ENCODE measurements at places on chromosomes 2 and 18.

- no peak for DNase-seq
These were observed 64.5 kb downstream of the UBR3 start for GRCh38 chr2:169891593-169892298.

DNA sequence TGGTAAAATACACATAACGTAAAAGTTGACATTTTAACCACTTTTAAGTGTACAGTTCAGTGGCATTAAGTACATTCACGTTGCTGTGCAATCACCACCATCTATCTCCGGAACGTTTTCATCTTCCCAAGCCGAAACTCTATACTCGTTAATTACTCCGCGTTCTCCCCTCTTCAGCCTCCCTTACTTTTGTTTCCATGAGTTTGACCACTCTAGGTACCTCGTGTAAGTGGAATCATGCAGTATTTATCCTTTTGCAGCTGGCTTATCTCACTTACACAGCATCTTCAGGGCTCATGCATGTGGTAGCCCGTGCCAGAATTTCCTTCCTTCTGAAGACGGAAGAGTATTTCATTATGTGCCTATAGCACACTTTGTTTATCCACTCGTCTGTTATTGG lies 225.2 kb downstream of the SLC4A3 start:
- no peak for DNase-seq

- DNase-seq: no peak
These were observed 67.4 kb downstream of the RNF152 start for GRCh38 chr18:61825386-61825785.

DNA sequence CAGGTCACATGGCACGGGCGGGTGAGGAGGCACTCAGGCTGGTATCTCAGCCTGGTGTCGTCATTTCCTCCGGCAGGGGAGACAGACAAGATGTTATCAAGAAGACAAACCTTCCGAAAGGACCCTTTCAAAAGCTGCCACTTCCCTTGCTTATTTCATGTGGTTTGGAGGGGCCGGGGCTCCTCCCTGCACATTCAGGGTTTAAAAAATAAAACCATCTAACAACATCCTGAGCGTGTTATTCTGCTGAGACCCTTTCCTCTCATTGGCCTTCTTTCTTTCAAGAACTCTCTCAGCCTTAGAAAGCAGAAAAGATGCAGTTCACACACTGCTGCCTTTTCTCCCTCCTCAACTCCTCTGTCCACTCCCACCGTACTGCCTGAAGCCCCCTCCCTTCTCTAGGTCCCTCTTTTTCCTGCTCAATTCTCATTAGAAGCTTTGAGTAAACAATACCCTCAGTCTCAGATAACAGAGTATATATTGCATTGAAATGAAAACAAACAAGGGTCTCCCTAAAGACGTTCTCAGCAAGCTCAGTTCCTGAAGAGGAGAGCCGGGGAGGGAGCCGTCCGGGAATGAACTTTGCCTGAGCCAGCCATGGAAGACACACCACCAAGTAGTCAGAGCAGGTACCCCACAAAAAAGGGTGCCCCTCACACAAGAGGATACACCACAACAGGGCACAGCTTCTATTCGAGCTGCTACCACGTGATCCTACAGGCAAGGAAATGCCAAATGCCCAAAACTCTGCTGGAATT lies 9.7 kb downstream of the SMAD7 start:
- DNase-seq: peak; percentile 64

- DNase-seq: no peak
These were observed 33.2 kb upstream of the CYP1B1 start for GRCh38 chr2:38108907-38109731.

- no peak for DNase-seq
These were observed 32.0 kb downstream of the EMILIN2 start for GRCh38 chr18:2878656-2879330.

DNA sequence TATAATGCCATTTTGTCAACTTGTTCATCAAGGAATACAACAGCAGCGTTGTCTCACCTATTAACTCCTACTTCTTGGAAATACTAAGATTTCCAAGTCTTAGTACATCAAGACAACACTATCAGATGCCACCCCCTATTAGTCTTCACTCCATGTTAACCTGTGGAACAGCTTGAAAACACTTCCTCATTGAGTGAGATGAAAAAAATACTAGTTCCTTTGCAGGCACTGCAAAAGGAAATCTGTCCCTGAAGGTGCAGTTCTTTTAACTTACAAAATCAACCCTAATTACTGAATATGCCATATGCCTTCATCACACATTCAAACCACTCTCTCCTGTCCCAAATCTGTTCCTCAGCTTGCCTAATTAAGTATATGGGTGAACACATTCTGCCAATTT lies 4.0 kb downstream of the CWC22 start:
- no peak for DNase-seq

- no peak for DNase-seq
These were observed 42.3 kb upstream of the GPC1 start for GRCh38 chr2:240392948-240393830.

GRCh38 chr2:165044505-165045303 lies 89.4 kb upstream of the SLC38A11 start:
- DNase-seq: no peak

DNA sequence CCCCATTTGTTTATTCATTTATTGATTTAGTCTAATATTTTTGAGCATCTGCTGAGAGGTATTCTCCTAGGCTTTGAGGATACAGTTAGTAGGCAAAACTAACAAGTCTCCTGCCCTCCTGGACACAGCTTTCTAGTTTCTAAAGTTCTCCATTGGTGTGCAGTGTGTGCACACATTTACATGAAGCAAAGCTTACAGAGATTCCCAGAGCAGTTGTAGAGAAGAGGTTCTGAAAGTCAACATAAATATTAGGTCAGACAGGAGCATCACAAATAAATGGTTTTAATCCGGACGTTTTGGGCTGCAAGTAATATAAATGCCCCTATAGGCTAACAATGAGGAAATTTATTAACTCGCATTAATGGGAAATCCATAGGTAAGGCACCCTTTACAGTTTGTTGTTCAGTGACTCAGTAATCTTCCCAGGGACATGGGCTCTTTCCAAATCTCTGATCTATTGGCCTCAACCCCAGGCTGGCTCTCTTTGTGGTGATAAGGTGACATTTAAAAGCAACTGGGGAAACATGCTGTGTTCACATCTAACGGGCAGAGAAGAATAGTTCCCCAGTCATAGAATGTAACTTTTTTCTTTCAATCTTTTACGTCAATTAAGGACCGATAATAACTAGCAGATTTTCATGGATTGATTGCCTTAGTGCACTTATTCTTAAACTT lies 407.2 kb downstream of the PTPRM start:
- DNase-seq: no peak

DNA sequence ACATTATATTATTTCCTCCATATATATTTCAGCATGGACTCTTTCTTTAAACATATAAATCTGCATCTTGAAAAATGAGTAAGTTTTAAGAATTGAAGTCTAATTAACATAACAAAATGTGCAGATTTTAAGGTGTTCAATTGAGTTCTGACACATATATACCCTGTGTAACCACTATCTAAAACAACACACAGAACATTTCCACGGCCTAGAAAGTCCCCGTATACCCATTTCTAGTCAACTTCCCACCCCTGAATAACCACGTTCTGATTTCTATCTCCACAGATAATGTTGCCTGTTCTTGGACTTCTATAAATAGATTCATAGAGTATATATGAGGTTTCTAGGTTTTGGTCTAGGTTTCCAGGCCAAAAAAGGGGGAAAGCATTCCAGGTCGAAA lies 87.5 kb downstream of the AAK1 start:
- DNase-seq: no peak

DNA sequence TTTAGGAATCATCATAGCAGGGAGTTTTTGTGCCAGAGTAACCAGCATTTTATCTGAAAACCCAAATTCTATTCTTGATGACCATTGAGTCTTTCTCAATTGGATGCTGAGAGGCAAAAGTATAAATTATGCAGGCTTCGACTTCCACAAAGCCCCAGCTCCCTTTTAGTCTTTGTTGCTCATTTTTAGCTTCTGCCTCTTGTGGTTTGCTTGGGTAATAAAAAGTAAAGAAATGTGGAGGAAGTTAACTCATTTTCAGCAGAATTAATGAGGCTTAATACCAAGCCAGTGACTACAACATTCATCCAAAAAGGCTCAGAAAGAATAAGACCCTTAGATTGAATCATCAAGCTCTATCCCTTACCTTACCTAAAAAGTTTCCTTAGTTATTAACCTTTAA lies 18.6 kb downstream of the ERMN start:
- DNase-seq: no peak

- DNase-seq: no peak
These were observed 407.6 kb upstream of the SPHKAP start for GRCh38 chr2:228589115-228589514.

- peak; percentile 27 for DNase-seq
These were observed 23.6 kb upstream of the SLC9A4 start for GRCh38 chr2:102449370-102449974.

DNA sequence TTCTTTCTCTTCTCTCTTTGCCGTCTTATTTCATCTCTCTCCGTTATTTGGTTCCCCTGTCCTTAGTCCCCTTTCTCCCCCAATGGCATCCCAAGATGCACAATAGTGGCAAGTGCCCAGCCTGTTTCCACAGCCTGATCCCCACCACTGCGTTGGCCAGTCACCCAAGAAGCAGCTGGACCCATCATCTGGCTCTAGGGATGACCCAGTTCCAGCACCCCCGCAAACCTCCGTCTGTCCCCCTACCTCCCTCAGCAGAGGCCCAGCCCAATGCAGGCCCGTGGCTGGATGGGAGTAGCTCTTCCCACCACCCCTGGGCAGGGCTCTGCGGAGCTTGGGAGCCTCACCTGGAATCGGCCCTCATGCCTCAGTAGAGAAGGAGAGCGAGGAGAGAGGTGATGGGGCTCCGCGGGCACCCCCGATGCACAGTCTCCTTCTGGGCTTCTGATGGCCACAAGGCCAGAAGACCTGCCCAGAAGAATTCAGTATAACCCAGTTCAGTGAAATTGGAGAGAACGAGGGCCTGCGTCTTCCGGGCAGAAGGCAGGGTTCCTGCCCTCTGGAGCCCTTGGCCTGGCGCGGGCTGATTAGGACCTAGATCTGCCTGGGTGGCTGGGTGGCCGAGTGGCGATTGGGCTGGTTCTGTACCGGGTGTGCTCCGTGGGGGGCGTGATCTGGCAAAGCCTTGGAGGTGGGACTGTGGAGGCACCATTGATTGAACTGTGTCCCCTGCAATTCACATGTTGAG lies 50.9 kb downstream of the RRM2 start:
- no peak for DNase-seq

- DNase-seq: no peak
These were observed 590 bp upstream of the CCDC138 start for GRCh38 chr2:108786008-108786353.

GRCh38 chr18:67875944-67876343 lies 359.4 kb upstream of the DSEL start:
- no peak for DNase-seq

DNA sequence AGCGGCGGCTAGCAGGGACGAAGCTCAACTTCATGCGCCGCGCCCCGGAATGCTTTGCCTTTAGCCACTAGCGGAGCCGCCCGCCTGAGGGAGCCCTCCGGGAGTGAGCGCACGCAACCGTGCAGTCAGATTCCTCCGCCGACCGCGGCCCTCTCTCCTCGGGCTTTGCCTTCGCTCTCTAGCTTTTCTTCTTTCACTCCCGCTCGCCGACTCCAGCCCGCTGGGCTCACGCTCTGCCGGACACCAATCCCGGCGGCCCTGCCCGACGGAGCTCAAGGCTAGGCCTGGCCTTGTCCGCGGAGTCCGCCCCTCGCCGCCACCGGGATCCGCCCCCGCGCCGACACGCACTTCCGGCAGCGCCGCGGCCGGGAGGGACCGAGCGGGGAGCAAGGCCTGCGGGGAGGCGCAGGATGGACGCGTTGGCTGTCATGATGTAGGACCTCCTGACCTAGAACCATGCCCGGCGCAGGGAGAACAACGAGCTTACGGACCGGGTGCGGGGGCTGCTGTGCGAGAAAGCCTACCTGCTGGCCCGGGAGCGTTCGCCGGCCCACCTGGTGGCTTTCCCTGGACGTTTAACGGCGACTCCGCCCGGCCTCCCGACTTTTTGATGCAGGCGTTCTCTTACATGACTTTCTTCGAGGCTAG lies 40.8 kb upstream of the AKAIN1 start:
- peak; percentile 71 for DNase-seq

DNA sequence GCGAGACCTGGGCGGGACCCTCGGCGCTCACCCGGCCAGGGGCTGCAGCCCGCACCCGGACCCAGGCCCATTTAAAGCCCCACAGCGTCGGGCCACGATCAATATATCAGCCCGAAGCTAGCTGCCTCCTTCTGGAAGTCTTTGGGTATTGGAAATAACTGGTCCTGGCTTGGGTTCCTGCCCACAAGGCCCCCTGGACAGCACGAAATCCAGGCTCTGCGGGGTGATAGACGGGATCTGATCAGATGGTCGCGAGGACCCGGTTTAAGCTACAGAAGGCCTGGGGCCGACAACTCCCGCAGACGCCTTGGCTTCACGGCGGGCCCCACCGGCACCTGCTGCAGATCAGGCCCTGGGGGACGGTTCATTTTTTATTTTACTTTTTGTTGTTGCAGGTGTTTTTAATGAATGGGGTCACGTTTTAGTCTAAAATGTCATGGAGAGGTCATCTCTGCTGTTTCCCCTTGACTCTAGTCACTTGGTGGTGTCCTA lies 362 bp upstream of the PSTPIP2 start:
- no peak for DNase-seq

GRCh38 chr2:199463708-199464605 lies 6.2 kb upstream of the SATB2 start:
- no peak for DNase-seq

GRCh38 chr2:54899576-54900200 lies 150.6 kb downstream of the RTN4 start:
- DNase-seq: no peak

GRCh38 chr2:112048887-112049286 lies 6.2 kb upstream of the TMEM87B start:
- DNase-seq: no peak

- DNase-seq: no peak
These were observed 638.1 kb downstream of the DSC3 start for GRCh38 chr18:30404422-30404821.

DNA sequence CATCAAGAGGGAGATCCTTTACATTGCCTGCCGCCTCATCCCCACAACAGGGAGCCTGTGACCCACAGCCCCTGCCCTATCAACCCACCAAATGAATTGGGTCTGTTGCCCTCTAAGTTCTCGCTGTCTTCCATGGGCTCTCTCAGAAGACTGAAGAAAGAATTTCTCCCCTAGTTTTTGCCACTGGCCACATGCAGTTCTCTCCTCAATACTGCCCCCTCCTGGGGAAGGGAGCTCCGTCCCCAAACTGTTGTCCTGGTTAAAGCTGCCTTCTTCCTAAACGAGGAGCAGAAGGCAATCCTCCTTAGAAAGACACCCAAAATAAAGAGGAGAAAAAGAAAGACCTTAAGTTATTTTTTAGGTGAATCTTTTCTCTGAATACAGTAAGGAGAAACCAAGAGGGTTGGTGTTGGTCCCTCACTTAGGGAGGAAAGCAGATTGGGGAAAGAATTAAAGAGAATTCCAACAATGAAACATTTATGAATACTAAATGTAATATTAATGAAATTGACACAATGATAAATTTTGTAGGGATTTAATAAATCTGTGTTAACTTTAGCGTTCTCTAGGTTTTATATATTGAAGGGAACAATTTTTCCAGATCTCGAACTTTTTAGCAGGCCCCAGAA lies 31.1 kb upstream of the SATB2 start:
- no peak for DNase-seq

GRCh38 chr18:48133671-48134251 lies 203.3 kb upstream of the SMAD2 start:
- DNase-seq: no peak

- no peak for DNase-seq
These were observed 44.0 kb downstream of the SGPP2 start for GRCh38 chr2:222468346-222468745.

Data from activated CD8-positive, alpha-beta memory T cell treated with anti-CD3 and anti-CD28 coated beads for 4 hours (primary cell).